ENCODE measurements at places on chromosomes 7 and 10. TPM values are rescaled to one million over a fixed set of nuclear protein-coding genes. Genes with fewer than 3 reads are reported as not detected.

GRCh38 chr10:113300201-113300600, 252.7 kb upstream of the HABP2 start:
- no peak for DNase-seq

DNA sequence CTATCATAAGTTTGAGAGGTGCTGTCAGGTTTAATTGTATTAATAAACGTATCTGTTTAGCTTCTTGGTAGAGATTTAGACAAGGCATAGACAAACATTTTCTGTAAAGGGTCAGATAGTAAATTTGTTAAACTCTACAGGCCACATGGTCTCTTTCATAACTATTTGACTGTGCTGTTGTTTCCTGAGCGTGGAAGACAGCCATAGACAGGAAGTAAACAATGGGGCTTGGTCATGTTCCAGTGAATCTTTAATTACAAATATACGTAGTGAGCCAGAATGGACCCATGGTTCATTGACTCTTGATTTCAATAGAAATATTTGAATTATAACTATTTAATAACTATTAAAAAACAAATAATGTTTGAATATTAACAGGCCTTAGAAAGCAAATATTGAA, 451.1 kb downstream of the SH2D4B start:
- DNase-seq, result no peak

GRCh38 chr10:23368816-23369640, 24.4 kb upstream of the C10orf67 start:
- DNase-seq, result peak; percentile 86

DNA sequence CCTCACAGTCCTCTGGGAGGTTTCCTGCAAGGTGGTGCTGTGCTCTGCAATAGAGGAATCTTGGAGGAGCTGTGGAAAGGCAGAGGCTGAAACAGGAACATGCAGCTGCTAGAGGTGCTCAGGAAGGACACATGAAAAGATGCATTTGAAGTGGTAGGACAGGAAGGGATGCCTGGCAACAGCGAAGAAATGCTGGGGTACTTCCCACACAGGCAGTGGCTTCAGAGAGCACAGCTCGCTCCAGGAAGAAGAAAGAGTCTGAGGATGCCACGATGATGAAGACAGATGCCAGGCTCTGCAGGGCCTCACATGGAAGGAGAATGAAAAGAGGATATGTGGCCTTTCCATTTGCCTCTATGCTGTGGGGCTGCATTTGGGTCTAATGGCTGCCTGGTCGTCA, 77.0 kb upstream of the TMEM72 start:
- no peak for DNase-seq

DNA sequence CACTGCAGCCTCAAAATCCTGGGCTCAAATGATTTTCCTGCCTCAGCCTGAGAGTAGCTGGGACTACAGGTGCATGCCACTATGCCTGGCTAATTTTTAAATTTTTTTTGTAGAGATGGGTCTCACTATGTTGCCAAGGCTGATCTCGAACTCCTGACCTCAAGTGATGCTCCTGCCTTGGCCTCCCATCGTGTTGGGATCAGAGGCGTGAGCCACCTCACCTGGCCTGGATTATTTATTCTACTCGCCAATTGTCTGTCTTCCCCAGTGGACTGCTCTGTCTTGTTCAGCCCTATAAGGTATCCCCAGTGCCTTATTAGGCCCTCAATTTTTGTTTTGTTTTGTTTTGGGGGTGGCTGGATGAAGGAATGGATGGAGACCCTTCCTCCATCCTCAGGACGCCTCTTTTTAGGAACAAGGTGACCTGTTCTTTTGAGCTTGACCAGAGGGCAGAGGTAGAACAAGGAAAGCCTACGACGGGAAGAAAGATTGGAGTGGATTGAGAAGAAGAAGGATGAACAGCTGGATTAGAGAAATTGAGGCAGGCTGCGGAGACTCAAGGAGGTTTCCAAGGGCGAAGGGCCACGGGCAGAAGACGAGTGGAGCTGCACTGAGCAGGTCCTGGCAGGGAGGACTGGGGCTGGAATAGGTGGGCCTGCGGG, 541 bp upstream of the DENND10 start:
- no peak for DNase-seq

GRCh38 chr10:75179657-75180177, 30.9 kb upstream of the VDAC2 start:
- no peak for DNase-seq

DNA sequence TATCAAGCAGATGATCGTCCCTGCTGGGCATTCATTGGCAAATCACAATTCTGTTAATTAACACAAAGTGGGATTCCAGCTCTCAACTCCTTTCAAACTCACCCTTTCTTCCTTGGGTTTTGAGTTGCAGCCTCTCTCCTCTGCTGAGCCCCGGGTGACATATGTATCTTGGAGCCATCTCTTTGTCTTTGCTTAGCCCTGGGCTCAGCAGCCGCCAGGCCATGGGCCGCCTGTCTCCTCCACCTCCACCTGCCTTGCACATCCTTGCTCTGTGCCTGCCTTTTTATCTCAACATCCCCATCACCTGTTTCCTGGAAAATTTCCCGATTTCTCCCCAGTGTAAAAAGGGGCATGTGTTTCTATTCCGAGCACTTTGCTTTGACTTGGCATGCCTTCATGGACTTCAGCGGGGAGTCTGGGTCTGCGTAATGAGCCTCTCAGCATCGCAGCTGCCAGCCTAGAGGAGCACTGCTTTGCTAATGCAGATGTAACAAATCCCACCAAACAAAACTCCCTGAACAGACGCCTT, 141.3 kb upstream of the AGK start:
- DNase-seq, result no peak

DNA sequence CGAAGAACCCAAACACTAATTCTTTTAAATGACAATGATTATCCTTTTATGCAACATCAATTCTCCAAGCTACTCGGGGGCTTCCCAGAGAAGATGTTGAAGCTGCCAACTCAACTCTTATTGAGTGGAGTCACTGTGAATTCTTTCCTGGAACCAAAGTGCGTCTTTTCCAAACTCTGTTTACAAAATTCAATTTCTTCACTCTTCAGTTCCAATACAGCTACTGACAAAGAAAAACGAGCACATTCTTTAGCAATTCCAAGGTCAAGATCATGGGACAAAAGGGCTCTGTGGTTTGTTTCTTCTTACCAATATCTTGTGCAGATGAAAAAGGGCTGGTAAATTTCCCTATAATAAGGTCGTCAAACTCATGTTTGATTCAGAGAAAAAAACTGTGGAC, 74.2 kb downstream of the FAS start:
- DNase-seq, result no peak

DNA sequence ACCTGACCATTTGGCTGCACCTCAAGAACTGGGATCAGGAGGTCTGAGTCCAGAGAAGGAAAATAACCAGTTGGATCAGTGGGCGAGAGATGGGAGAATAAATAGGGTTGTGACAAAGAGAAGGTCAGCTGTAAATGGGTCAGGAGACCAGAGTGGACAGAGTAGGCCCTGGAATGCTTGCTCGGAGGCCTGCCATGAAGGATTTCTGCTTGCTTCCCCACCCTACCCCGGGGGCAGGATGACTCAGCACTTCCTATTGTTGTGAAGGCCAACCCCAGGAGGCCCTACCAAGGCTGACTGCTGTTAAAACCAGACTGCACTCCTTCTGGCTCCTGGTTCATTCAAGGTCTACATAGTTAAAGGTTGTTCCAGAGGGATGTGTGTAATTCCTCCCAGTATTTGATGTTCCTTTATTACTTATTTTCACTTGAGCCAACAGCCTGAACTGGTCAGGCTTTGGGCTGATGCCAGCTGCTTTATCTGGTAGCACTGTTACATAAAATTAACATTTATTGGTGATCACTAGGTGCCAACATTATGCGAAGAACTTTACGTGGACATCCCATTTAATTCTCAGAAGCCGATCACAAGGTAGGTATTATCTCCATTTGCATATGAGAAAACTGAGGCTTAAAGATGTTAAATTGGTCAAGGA, 27.3 kb upstream of the IFRD1 start:
- DNase-seq, result peak; percentile 67

DNA sequence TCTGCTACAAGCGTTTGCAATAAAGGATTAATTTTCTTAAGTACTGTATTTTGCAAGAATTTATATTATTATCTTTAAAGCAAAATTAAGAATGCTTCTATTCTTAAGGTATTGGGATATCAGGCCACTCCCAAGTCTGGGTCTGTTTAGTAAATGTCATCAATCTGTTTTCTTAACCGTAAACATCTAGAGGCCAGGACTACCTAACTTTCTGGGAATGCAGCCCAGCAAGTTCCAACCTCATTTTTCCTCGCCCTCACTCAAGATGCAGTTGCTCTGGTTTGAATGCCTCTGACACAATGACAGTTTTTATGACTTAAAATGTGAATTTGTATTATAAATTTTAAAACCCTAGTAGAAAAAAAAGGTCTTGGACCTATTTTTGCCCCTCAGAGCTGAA, 143.5 kb downstream of the INHBA start:
- DNase-seq, result no peak

DNA sequence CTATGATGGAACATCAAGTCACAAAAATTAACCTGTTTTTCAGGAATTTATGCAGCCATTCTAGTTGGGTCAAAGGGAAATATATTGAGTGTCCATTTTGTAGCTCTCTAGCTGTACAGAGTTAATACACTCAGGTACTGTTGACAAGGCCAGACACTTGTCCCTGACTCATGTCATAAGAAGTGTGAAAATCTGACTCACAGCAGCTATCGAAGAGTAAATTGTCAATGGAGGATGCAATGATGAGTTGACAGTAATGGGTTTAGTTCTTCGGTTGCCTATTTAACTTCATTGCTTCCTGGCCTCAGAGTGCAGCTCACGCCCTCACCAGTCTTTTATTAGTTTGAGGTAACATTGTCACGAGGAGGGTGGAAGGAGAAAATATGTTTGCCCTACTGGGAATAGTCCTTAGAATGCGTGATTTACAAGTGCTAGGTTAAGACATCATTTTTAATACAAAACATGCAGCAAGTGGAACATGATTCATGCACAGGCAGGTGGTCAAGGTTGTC, 255.1 kb downstream of the XPNPEP1 start:
- no peak for DNase-seq

- DNase-seq, result no peak
Observed at GRCh38 chr7:38798552-38799267, 110.3 kb downstream of the VPS41 start.

DNA sequence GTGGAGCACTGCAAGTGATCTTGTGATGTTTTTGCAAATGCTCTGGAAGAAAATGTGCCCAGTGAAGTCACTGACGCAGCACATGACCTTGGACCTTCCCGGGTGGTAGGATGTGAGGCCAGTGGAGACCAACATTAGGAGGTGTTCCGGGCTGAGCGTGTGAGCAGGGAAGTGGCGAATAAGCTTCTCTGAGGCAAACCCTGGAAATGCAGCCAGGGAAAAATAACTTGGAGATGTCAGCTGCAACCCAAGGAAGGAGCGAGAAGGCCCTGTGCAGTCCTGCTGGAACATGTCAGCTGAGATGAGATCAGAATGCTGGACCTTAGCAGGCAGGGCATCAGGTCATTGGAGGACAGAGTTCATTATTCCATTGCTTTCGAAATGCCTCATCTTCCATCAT, 18.6 kb upstream of the SDK1 start:
- no peak for DNase-seq

- DNase-seq, result no peak
Observed at GRCh38 chr10:86757113-86757972, 924 bp downstream of the BMPR1A start.

- no peak for DNase-seq
Observed at GRCh38 chr10:12628964-12629766, 279.8 kb downstream of the CAMK1D start.

GRCh38 chr10:57791546-57791945, 476.1 kb downstream of the IPMK start:
- DNase-seq, result no peak

GRCh38 chr10:85593226-85593772, 773.3 kb downstream of the GRID1 start:
- DNase-seq, result no peak

DNA sequence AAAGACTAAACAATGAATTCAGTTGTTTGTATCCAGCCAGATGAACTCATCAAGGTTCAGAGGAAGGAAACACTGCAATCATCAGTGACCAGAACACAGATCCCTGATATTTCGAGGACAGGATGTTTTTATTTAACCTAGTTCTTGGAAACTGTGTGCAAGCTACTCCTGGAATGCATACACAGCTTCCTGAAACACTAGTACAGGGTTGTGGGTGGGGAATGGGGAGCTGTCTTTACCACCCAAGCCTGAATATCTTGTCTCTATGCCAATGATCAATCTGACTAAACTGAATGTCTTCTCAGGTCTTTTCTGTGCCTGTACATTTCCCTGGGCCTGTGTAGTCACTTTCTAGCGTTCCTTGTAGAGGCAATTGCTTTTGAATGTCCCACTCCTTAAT, 374.6 kb downstream of the CALN1 start:
- no peak for DNase-seq

DNA sequence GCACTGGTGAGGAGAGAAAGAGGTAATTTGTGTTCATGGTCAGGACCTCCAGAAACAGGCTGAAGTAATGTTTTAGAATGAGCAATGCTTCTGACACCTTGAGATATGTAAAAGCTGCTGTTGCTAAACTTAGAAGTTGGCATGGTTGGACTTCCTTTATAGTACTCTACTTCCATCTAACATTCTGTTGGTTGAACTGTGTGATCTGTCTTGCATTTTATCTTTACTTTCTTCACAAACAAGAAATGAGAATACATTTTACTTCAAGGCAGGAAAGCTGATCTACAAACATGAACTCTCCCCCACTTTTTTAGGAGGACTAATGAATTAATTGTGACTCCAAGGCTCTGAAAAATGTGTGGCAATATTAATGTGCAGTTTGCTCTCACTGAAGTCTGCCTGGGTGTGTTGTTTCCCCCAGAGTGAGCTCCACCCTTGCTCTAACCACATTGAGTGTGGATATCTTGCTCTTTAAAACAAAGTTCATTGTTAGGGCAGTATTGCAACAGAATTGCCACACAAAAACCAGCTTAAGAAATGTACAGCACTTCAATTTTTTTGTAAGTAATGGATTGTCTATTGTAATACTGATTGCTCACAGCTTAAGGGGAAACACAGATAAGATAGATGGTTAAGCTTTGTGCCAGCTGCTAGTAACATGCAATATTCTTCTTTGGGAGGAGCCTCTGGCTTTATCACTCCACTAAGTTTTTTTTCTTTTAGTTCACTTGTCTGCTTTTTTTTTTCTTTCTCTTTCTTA, 69.0 kb downstream of the ADD3 start:
- peak; percentile 65 for DNase-seq

GRCh38 chr10:118445535-118445934, 103.4 kb upstream of the FAM204A start:
- DNase-seq, result no peak

GRCh38 chr7:12741951-12742575, 54.6 kb downstream of the ARL4A start:
- DNase-seq, result no peak

Gene CYP3A7
- total RNA-seq, result not detected

Gene MYOF
- total RNA-seq, result 1.0 TPM

Gene TAS2R4
- total RNA-seq, result 0.32 TPM

Gene PITX3
- not detected for total RNA-seq

Gene SLC16A12
- not detected for total RNA-seq

Gene MOSPD3
- 13.9 TPM for total RNA-seq

Gene SPDYE5
- total RNA-seq, result not detected

Gene ADAP1
- total RNA-seq, result 5.5 TPM

Gene TMEM236
- 0.10 TPM for total RNA-seq

Gene KCNH2
- total RNA-seq, result 3.5 TPM

Data from CD4-positive, CD25-positive, alpha-beta regulatory T cell (primary cell).